ENCODE measurements at places on chromosomes 13 and 19.

- peak; percentile 20 for DNase-seq
These were observed 53.1 kb downstream of the C13orf46 start for GRCh38 chr13:113920606-113921286.

- no peak for DNase-seq
These were observed 764 bp downstream of the UPF1 start for GRCh38 chr19:18832306-18833140.

DNA sequence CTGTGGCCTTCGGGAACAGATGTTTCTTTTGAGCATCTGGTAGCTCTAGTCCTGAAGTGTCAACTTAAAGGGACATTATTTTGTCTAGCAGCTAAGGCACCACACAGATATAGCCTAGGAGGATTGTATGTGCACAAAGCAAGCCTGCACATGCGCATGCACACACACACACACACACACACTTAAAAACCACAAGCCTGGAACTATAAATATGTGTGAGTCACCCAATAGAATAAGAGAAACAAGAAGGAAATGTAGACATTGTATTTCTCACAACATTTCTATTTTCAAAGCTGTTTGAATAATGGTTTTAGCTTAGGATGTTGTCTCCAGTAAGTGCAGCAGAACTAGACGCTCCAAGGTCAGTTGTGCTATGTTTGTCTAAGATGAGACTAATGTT, 516.5 kb downstream of the SUCLA2 start:
- no peak for DNase-seq

DNA sequence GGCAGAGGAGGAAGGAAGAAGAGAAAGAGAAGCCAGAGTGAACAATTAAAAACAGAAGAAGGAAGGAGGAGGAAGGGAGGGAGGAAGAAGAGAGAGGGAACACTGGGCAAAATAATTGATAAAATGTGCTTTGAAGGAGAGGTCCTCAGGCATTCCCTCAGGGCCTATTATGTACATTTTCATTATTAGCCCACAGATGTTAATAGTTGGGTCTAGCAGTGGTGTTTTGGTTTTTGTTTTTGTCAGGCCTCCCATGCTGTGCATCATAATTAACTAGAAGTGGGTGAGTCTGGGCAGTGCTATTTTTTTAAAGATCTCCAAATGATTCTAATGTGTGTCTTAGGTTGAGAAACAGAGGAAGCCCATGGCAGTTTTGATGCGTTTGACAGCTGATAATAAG, 178.1 kb downstream of the TDRD3 start:
- DNase-seq, result no peak

DNA sequence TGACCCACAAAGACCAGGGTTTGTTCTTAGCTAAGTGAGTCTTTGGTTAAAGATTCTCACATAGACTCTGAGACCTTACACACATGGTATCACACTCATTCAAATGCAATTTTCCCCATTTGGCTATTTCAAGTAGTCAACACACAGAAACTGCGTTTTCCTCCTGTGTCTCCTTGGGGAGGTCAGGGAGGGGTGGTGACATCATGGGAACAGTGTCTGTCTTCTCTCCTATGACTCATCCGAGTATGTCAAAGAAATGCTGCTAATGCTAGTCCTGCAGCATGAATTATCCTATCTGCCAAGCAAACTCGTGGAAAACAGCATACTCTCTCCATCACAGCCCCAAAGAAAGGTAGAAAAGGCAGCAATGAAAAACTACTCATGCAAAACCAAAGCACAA, 100.2 kb downstream of the ENOX1 start:
- peak; percentile 22 for DNase-seq

DNA sequence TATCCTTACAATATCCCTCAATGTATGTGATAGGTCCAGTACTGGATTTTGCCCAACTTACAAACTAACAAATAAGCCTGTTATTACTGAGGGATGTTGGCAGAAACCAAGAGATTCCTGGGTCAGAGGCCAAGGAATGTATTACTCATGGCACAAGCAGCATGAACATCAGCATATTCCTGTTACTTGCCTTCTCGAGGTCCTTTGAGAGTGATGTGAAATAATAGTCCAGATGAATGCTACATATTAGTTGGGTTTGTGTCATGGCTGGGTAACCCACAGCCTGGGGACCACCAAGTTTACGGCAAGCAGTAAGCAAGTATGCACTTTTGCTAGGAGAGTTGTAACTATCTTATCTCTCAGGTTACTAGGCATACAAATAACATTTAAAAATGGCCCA, 384.5 kb upstream of the GPC6 start:
- no peak for DNase-seq

DNA sequence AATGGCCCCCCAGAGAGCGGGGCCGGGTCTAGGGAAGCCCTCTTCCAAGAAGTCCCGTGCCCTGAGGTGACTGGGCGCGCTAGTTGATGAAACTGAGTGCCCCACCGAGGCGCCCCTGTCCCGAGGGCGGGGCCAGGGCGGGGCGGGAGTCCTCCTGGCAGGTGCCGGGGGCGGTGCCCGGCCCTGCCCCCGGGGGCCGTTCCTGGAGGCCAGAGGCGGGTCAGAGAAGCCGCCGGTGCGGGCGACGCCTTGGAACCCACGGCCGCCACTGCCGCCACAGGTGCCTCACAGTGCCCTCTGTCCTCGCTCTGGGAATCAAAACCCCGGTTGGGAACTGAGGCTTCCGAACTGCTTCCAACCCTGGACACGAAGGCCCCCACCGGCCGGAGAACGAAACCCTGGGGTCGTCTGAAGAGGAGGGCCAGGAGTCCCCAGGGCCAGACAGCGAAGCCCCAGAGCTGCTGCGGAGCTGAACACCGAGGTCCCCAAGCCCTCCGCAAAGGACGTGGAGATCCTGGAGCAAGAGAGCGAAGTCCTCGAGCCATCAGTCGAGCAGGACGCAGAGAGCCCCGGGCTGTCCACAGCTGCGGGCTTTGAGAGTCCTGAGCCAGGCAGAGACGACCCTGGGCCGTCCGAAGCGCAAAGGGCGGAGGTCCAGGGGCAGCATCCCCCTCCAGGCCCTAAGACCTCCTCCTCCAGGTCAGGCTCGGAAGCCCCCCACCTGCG, at the start of gene MISP3:
Gene MISP3 (plus strand): TSS at position 252 of the 726 bp plus-strand sequence. CDS start 524 bp downstream, outside the sequence.
- DNase-seq, result no peak

DNA sequence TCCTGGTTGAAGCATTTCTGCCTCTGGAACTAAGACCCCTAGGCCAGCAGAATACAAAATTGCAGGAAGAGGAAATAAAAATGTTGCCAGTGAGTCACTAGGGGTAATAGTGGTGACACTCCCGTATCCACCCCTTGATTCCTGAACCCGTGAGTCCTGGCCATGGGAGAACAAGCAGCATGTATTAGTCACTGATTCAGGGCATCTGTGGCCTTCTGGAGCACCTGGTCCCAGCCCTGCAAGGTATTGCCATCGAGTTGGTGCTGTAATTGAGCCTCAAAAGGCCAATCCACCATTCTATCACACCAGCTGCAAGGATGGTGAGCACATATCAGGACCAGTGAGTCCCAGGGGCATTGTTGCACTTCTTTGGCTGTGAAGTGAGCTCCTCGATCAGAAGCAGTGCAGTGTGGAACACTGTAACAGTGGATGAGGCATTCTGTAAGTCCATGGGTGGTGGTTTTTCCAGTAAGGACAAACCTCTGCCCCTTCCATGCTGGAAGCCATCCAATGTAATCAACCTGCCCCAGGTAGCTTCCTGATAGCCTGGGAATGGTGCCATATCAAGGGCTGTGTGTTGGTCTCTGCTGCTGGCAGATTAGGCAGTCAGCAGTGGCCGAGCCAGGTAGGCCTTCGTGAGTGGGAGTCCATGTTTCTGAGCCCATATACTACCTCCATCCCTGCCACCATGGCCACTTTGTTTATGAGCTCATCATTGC, 39.6 kb downstream of the C1QTNF9 start:
- no peak for DNase-seq

GRCh38 chr13:33865945-33866344, 48.0 kb downstream of the RFC3 start:
- no peak for DNase-seq

GRCh38 chr13:98921786-98922185, 56.1 kb downstream of the DOCK9 start:
- DNase-seq, result no peak

- no peak for DNase-seq
These were observed 583.9 kb upstream of the SLITRK6 start for GRCh38 chr13:86383151-86383550.

GRCh38 chr19:31416548-31416947, 67.3 kb upstream of the TSHZ3 start:
- no peak for DNase-seq

DNA sequence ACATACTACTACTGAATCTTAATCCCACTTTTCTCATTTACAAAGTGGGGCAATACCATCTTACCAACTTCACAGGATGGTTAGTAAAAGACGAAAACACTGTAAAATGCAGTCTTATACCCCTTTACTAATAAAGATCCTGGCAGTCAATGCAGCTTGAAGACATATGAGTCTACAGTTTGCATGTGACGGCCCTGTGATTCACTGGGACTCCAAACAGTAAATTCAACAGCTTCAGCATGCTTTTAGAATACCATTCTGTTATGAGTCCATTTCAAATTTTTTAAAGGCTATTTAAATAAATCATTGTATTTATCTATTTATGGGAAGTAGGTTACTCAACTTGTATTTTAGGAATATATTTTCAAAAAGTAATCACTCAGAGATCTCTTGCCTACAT, 629.1 kb downstream of the LIG4 start:
- DNase-seq, result no peak

GRCh38 chr13:67318860-67319259, 88.7 kb upstream of the PCDH9 start:
- DNase-seq, result no peak

DNA sequence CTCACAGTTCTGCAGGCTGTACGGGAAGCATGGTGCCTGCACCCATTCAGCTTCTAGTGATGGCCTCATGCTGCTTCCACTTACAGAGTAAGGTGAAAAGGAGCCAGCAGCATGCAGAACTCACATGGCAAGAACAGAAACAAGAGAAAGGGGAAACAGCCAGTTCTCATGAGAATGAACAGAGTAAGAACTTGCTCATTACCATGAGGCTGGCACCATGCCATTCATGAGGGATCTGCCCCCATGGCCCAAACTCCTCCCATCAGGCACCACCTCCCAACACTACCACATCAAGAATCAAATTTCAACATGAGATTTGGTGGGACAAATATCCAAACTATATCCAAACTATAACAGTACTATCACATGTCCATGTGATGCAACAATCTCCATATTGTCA, 72.1 kb downstream of the KATNAL1 start:
- DNase-seq, result no peak

DNA sequence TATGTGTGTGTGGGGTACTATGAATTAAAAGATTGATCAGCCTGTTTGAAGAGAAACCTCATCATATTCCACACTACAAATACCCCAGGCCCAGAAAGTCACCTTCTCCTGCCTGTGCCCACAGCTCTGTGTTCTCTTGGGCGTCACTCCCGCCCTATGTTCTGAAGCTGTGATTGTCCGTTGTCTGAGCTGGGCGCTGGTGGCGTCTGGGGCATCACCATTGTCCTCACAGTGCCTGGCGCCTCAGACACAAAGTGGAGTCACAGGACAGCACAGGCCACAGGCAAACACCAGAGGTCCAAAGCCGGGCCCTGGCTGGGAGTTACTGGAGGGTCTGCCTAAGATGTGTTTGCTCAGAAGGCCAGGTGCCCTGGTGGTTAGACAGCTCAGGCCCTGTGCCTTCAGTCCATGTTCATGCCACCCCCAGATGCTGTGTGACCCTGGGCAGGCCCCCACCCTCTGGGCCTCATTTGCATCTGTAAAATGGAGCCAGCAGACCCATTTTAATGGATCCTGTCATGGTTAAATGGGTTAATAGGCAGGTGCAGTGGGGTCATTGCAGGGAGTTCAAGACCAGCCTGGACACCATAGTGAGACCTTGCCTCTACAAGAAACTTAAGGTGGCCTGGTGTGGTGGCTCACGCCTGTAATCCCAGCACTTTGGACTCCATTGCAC, 34.5 kb downstream of the DNM2 start:
- no peak for DNase-seq

- no peak for DNase-seq
These were observed 43.8 kb downstream of the DCT start for GRCh38 chr13:94435604-94436226.

GRCh38 chr19:1700733-1701663, 48.6 kb upstream of the TCF3 start:
- DNase-seq, result no peak

GRCh38 chr19:1051791-1052190, 11.9 kb downstream of the ABCA7 start:
- no peak for DNase-seq

All from omental fat pad (tissue), 4 donors.